ENCODE measurements at places on chromosomes 3 and 15.

DNA sequence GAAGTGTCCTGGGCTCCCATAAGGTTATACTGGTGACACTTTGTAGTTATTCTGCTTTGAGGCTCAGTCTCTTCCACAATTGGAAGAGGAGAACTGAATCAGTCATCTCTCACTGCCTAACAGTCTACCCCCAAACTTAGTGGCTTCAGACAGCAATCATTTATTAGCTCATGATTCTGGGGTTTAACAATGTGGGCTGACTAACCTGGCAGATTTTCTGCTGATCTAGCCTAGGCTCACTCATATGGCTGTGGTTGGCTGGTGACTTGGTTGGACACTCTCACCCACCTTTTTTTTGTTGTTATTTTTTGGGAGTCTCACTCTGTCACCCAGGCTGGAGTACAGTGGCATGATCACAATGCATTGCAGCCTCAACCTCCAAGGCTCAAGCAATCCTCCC lies 7.1 kb downstream of the GPD1L start:
- no peak for DNase-seq

- DNase-seq: no peak
These were observed 19.2 kb downstream of the KLF13 start for GRCh38 chr15:31345606-31346366.

DNA sequence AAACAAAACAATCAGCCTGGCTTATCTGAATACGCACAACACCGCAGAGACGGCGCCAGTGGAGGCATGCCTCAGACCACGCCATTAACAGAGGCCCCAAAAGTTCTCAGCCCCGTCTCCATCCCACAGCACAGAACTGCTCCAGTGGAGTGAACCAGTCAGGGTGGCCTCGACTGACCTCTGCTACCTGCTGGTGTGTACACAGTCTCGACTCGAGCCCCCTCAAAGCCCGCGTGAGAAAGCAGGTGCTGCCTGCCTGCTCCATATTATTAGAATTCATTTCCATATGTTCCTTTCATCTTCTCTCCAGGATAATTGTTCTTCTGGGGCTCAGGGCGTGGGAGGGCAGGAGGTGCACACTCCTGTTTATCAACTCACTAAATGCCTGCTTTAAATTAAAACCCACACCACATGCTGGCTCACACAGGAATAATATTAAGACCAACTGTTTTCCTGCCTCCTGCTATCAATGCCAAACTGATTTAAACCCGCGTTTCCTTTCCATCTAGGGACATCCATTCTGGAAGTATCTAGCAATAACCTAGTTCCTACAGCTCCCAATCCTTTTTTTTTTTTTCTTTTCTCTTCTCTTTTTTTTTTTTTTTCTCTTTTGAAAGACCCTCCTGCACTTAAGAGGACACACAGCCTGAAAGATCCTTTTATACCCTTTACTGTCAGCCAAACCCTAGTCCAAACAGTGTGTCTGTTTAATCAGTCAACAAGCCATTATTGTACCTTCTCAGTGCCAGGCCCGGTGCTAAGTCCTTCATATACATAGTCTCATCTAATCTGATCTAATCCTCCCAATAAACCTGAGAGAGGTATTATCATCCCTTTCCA lies 101.2 kb downstream of the TLE3 start:
- no peak for DNase-seq

- no peak for DNase-seq
These were observed 304.8 kb upstream of the STAC start for GRCh38 chr3:36075491-36075890.
